ENCODE measurements at places on chromosomes 1 and 21.

GRCh38 chr1:60228041-60228491 is 154.5 kb upstream of the C1orf87 start:
- DNase-seq, result no peak

GRCh38 chr1:64984106-64984505 is 17.8 kb upstream of the JAK1 start:
- DNase-seq, result no peak

DNA sequence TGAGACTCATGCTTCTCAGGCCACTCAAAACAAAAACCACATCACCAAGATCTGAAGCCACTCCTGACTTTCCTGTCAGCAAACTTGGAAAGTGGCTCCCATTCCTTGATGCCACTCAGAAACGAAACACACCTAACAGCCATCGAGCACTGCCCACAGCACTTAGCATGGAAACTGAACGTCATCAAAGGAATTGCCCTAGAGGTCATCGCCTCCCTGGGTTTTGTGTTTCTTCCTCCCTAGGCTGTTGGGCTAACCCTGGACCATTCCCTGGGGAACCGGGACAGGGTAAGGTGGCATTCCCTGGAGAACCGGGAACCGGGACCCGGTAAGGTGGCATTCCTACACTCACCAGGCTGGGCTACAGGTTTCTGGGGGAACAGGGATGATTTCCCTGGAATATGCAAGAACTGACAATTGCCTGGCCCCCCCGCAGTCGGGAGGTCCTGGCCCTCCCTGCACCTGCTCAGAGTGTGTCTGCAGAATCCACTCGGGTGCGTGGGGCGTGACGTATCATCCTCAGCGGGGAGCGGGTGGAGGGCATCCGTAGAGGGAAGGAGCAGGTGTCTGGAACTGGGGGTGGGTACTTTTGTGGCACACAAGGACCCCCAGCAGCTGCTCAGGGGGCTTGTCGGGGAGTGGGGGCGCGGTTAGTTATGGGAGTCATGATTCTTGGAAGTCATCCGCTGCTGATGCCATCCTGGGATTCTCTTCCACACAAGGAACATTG is 30.3 kb downstream of the SLC45A1 start:
- no peak for DNase-seq

DNA sequence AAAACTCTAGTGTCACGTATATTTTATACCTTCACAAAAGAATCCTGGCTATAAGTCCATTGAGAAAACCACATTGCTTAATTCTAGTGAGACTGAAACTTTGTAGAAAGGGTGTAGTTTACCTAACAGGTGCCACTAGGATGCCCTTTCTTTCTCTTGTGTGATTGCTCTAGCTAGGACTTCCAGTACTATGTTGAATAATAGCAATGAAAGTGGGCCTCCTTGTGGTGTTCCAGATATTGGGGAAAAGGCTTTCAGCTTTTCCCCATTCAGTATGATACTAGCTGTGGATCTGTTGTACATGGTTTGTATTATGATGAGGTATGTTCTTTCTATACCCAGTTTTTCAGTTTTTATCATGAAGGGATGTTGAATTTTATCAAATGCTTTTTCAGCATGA is 39.7 kb upstream of the CHODL start:
- DNase-seq, result no peak

- DNase-seq, result no peak
Measured at GRCh38 chr1:241586905-241587512, 53.2 kb downstream of the CHML start.

GRCh38 chr21:44815852-44816628 is 1.8 kb downstream of the SUMO3 start:
- DNase-seq, result no peak

DNA sequence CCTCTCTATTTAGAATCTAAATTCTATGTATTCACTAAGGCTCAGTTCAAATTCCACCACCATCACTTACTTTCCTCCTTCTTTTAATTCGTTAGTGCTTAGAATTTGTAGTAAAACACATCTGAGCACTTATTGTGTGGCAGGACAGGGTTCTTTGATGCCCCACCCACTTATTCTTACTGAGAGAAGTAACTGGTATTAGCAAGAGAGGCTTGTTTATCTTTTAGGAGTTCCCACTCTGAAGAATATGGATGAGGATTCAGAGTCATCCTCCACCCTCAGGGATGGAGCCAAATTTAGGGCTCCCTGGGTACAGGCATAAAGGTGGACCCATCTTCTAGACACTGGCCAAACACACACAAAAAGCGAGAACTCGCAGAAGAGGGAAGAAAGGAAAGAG is 11.5 kb upstream of the TAF1A start:
- no peak for DNase-seq

GRCh38 chr21:42215942-42216725 is 2.8 kb upstream of the ABCG1 start:
- no peak for DNase-seq

- DNase-seq, result no peak
Measured at GRCh38 chr1:175508320-175509110, 234.9 kb downstream of the TNR start.

DNA sequence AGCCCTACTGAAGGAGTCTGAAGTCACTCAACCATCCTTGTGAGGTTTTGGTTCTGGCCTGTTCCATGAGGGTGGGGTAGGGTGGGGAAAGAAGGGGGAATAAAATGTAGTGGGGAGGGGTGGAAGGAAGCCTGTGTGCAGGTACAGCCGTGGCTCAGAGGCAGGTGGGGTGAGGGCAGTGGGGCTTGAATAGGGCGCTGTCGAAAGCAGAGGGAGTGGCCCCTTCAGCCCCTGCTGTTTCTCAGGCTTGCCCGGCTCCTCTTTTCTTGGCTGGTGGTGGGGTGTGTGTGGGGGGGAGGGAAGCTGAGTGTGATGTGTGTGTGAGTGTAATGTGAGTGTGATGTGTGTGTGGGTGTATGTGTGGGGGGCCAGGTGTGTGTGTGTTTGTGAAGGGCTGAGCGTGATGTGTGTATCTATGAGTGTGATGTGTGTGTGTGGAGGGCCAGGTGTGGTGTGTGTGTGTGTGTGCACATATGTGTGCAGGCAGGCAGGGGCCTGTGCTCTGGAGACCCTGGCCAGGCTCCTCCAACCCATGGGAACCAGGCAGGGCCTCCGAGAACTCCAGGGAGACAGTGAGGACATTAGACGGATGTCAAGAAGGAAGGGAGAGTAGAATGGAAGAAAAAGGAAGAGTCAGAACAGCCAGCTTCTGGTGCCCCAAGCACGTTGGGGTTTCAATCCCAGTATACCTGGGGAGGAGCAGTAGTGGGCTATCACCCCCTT is 9.0 kb downstream of the SOX13 start:
- DNase-seq, result no peak

GRCh38 chr21:38790961-38791360 is 14.8 kb upstream of the ETS2 start:
- DNase-seq, result no peak

GRCh38 chr1:230621324-230622030 is 20.8 kb upstream of the COG2 start:
- DNase-seq, result no peak

DNA sequence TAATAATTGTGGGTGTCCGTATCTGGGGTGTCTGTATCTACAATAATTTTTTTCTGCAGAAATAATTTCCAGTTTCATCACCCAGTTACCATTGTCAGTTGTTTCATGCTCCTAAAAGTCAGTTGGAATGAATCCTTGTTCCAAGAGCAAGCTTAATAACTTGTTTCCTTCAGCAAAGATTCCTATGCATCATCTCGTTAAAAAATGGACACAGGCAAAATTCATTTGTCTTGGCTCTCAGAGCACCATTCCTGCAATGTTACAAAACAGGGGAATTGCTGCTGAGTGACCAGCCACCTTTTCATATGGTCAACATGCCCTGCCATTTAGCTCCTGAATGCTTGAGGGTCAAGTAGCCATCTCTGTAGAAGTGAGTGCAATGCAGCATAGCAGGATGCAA is 393.4 kb downstream of the KCNT2 start:
- DNase-seq, result no peak

GRCh38 chr1:203996126-203996525 is 76.8 kb upstream of the SOX13 start:
- DNase-seq, result peak; percentile 38

GRCh38 chr1:224539971-224540370 is 76.1 kb upstream of the CNIH3 start:
- DNase-seq, result no peak

GRCh38 chr1:34879230-34879629 is 19.7 kb upstream of the SMIM12 start:
- no peak for DNase-seq

DNA sequence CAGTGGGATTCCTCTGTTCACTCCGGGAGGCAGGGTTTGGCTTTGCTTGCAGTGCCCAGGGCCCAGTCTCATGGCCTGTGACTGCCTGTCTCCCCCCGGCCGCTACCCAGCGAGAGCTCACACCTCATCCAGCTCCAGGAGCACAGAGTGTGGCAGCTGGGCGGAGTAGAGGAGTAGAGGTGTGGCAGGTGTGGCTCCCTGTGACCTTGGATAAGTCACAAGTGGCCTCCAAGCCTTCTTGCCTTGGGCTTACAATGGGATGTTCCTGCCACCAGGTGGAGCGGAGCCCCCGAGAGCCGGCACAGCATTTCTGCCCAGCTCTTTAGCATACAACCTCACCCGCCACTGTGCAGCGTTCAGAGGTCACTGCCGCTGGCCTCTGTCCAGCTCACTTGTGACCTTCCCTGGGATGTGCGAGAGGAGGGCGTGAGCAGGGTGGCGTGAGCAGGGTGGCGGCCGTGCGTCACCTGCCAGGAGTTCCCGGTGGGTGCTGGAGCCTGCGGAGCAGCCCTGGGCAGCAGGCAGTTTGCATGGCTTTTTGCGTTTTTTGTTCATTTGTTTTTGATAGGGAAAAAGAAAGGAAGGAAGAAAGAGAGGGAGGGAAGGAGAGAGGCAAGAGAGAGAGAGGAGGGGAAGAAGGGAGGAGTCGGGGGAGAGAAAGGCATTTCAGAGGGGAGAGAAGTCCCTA is 42.4 kb downstream of the CRYAA start:
- DNase-seq, result peak; percentile 28

DNA sequence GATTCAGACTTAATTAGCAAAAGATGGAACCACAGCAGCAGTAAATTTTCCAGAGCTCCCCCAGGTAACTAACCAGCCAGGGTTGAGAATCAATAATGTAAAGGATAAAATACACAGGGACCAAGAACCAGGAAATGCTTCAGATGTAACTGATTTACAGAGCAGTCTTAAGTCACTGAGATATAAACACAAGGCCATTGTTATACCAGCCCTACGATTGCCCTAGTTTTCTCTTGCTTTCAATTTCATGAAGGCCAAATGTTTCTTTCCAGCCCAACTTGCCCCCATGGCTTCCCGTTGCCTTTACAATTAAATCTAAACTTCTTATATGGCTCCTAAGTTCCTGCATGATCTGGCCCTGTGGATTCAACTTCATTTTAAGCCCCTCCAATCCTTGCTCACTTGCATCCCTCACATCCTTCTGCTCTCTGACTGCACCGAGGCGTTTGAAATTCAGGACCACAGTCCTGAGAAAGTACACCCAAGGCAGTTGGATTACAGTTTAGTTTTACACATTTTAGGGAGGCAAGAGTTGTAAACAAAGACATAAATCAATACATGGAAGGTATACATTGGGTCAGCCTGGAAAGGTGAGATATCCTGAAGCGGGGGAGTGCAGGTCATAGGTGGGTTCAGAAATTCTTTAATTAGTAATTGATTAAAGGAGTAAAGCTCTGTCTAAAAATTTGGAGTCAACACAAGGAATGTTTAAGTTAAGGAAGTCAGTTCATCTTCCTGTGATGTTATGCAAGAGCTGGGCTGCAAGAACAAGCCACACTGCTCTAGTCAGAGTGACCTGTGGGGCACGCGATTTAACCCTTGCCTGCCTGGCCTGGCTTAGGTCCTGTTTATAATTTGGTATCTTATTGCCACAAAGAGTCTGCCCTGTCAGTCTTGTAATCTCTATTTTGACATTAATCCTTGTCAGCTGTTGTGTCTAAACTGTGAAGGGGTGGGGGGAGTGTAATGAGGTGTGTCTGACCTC is 69.9 kb upstream of the COG2 start:
- no peak for DNase-seq

DNA sequence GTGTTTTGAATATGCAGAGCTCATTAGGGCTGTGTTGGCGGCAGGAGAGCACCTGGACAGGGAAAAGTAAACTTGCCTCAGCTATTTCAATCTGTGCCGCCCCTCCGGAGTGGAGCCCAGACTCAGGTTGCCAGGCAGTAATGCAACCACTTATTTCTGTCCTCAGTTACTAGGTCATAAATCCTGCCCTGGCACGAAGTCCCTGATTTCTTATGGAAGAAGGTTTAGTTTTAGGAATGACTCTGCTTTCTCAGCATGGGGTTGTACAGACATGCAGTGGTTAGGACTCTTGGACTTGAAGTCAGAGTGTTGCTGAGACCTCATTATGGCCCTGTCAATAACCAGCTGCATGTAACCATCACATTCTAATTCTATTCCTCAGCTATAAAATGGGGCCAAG is 98.3 kb upstream of the FGGY start:
- no peak for DNase-seq

DNA sequence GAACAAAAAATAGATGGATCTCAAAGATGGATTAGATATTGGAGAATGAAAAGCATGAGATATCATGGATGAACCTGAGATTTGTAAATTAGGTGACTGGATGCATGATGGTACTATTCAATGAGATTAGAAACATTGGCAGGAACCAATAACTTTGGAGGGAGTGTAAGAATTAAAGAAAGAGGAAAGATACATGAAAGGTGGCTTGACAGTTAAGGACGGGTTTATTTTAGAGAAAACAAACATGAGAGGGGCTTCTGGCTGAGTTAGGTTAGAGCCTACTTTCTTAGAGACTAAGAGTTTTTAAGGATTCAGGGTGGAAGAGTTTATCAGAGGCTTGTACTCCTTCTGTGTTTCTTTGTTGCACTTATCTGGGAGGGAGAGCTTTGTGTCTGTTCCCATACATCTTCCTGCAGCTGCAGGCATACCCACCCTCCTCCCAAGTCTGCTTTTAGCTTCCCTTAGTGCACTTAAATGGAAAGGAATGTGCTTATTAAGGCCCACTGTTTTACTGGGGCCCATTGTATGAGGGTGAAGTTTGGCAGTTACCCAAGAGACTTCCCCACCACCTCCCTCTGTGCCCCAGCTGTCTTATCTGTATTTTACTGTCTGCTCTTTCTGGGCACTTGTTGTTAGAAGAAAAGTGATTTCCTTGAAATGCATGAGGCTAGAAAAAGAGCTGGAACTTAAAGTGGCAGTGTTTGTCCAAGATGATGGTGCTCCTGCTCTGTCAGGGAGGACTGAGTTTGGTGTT is 26.1 kb upstream of the CR2 start:
- no peak for DNase-seq

DNA sequence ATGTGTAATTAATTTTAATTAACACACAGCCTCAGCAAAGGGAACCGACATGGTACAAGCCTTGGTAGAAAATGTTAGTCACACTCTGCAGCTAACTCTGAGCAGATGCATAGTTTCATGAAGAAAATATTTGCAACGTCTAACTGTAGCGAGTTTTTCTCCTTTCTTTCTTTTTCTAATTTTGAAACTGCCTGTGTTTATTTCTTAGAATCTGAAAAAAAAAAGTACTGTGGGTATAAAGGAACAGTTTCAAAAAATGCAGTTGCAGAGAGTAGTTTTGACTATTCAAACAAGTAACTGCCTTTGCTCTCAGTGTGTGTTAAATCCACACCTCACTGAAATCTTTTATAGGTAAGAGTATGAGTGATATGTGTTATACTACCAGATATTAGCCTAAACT is 149.9 kb upstream of the C1orf105 start:
- DNase-seq, result no peak

- peak; percentile 50 for DNase-seq
Measured at GRCh38 chr1:41662061-41662764, 177.7 kb upstream of the EDN2 start.

GRCh38 chr21:41857771-41858300 is 21.3 kb downstream of the PRDM15 start:
- no peak for DNase-seq
